A549 treated with Hydrocortisone at 1 μM for 4 hours (cell line): ENCODE measurements at places on chromosomes 13 and 19. TPM values are rescaled to one million over a fixed set of nuclear protein-coding genes. Genes with fewer than 3 reads are reported as not detected.

The SIGLEC5 gene
- not detected in 5 replicates for total RNA-seq

The IFNL1 gene
- 0.10 to 0.33 TPM (median 0.13 TPM) in 4 of 5 replicates, not detected in the other for total RNA-seq

The SHISA7 gene
- not detected in 5 replicates for total RNA-seq

The UBE2L5 gene
- not detected in 5 replicates for total RNA-seq

The OR7A5 gene
- not detected in 5 replicates for total RNA-seq

The RASA3 gene
- total RNA-seq = 8.1 to 12.9 TPM (median 10.1 TPM) in 5 replicates

The PROZ gene
- total RNA-seq = not detected in 5 replicates

The SLC25A41 gene
- total RNA-seq = 0.08 to 0.13 TPM (median 0.12 TPM) in 3 of 5 replicates, not detected in the others

The ZNF8 gene
- 0.89 to 1.8 TPM (median 0.97 TPM) in 5 replicates for total RNA-seq

The KLK15 gene
- total RNA-seq = not detected in 5 replicates

The LPAR2 gene
- total RNA-seq = 4.0 to 4.7 TPM (median 4.0 TPM) in 5 replicates

The MYO16 gene
- 0.03 to 0.15 TPM (median 0.06 TPM) in 4 of 5 replicates, not detected in the other for total RNA-seq

The CCDC194 gene
- total RNA-seq = not detected in 5 replicates

The PRTN3 gene
- 0.14 to 0.46 TPM (median 0.43 TPM) in 5 replicates for total RNA-seq

The GPR183 gene
- total RNA-seq = not detected in 5 replicates

The ATP4B gene
- not detected in 5 replicates for total RNA-seq

The KLK2 gene
- total RNA-seq = 0.10 to 0.37 TPM (median 0.19 TPM) in 4 of 5 replicates, not detected in the other

The PTPRH gene
- total RNA-seq = 3.1 to 5.8 TPM (median 4.0 TPM) in 5 replicates

The UBXN6 gene
- 44.1 to 58.8 TPM (median 57.7 TPM) in 5 replicates for total RNA-seq

The GDF15 gene
- total RNA-seq = 11.9 to 24.9 TPM (median 20.6 TPM) in 5 replicates

The TTC9B gene
- total RNA-seq = 0.16 to 0.79 TPM (median 0.45 TPM) in 5 replicates

The ALKBH7 gene
- 14.2 to 39.7 TPM (median 37.3 TPM) in 5 replicates for total RNA-seq

The ZNF568 gene
- total RNA-seq = 0.84 to 1.5 TPM (median 1.2 TPM) in 5 replicates

The SULT2A1 gene
- 0.06 TPM in 1 of 5 replicates, not detected in the others for total RNA-seq

The ZSCAN4 gene
- not detected in 5 replicates for total RNA-seq

The PRSS57 gene
- 0.16 to 0.23 TPM in 2 of 5 replicates, not detected in the others for total RNA-seq

The SERPINE3 gene
- 0.07 TPM in 1 of 5 replicates, not detected in the others for total RNA-seq

The EFNA2 gene
- total RNA-seq = 1.0 to 2.3 TPM (median 2.0 TPM) in 5 replicates

The CHMP2A gene
- total RNA-seq = 180 to 216 TPM (median 198 TPM) in 5 replicates

The KANK3 gene
- total RNA-seq = 5.3 to 8.6 TPM (median 7.2 TPM) in 5 replicates

The CEACAM19 gene
- 8.8 to 10.3 TPM (median 9.3 TPM) in 5 replicates for total RNA-seq

The CNMD gene
- not detected in 5 replicates for total RNA-seq

The GAPDHS gene
- total RNA-seq = 0.09 TPM in 1 of 5 replicates, not detected in the others

The ICAM4 gene
- total RNA-seq = 0.08 to 0.09 TPM in 2 of 5 replicates, not detected in the others

The ACTMAP gene
- total RNA-seq = 17.5 to 19.9 TPM (median 18.5 TPM) in 5 replicates

The S1PR5 gene
- 1.2 to 1.9 TPM (median 1.6 TPM) in 5 replicates for total RNA-seq

The TMEM238 gene
- 1.4 to 10.5 TPM (median 8.0 TPM) in 5 replicates for total RNA-seq

The CC2D1A gene
- total RNA-seq = 8.8 to 9.8 TPM (median 9.3 TPM) in 5 replicates

The DKKL1 gene
- total RNA-seq = 0.33 to 0.71 TPM (median 0.59 TPM) in 4 of 5 replicates, not detected in the other

The DMRTC2 gene
- not detected in 5 replicates for total RNA-seq

The KCNN1 gene
- total RNA-seq = 0.41 to 1.2 TPM (median 0.66 TPM) in 5 replicates

The RASAL3 gene
- 0.10 TPM in 1 of 5 replicates, not detected in the others for total RNA-seq

The CD177 gene
- 0.07 to 0.11 TPM (median 0.08 TPM) in 4 of 5 replicates, not detected in the other for total RNA-seq

The CYP4F22 gene
- 0.20 to 0.36 TPM (median 0.28 TPM) in 5 replicates for total RNA-seq

The PINLYP gene
- total RNA-seq = 0.09 to 0.67 TPM (median 0.19 TPM) in 4 of 5 replicates, not detected in the other

The KIR2DL1 gene
- 0.05 TPM in 1 of 5 replicates, not detected in the others for total RNA-seq

The N4BP2L2 gene
- total RNA-seq = 18.9 to 22.9 TPM (median 20.6 TPM) in 5 replicates

The SSC5D gene
- 0.34 to 1.2 TPM (median 0.77 TPM) in 5 replicates for total RNA-seq
